ENCODE measurements at places on chromosomes 16 and 17. TPM values are rescaled to one million over a fixed set of nuclear protein-coding genes. Genes with fewer than 3 reads are reported as not detected.

- DNase-seq: peak; percentile 61
Measured at GRCh38 chr17:7548585-7549400, at the start of gene TNFSF12. Gene TNFSF12 (plus strand): TSS chr17:7549058. CDS start chr17:7549154, 96 bp downstream.

DNA sequence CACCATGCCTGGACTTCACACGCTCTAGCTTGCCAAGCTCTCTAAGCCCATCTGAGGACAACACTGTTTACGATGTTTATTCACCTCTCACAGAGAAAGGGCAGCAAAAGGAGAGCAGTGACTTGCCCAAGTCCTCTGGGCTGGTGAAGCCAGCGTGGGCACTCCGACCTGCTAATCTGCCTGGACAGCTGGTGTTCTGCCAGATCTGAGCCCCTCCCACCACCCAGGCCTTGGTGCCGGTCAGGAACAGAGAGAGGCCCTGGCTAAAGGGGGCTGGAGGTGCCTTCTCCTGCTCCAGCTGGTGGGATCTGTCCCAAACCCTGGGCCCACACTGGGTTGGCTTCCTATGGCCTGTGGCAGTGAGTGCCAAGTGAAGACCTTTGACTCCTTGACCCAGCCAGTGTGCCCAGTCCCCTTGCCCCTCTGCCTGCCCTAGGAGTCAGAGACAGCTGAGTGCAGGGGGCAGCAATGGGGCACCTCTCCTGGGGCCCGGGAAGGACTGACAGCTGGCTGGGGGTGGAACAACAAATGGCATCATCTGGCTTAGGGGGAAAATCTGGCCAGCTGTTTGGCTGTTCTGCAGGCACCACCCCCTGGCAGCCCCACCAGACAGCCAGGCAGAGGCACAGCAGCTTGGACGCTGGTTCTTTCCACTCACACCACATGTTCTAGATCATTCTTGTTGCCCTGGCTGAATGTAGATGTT is 1.8 kb upstream of the SLC4A1 start:
- no peak for DNase-seq

DNA sequence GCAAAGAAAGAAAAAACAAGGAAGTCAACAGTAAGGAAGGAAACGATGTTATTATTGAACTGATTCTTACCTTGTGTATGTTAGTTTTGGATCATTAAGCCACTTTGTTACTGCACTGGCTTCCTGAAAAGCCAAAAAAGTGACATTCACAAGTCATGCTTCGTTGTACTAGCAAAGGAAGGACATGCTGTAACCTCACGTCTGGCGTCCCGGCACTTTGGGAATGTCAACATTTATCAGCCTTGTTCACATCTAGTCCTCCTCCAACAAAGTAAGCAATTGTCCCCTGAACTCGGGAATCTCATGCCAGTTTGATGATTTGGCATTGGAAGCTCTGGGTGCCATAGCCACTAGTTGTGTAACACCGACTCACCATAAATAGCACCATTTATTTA is 731 bp upstream of the MKS1 start:
- no peak for DNase-seq

DNA sequence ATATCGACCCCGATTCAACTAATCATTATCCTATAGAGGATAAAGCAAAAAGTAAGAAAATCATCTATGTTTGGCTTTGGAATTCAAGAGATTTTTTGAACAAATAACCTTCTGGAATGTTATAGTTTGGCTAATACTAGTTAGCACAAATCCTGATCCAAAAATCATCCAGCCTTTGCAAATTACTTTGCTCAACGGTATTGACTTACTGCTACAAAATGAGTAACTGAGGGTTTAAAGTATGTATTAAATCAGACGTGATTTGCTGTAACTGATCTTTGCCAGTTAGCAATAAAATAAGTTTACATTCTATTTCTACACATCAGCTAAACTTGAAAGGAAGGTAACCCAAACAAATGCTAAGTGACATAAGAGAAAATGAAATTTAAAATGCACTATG is 6.5 kb downstream of the MED13 start:
- no peak for DNase-seq

- DNase-seq: no peak
Measured at GRCh38 chr17:1022278-1023024, 25.5 kb downstream of the TIMM22 start.

DNA sequence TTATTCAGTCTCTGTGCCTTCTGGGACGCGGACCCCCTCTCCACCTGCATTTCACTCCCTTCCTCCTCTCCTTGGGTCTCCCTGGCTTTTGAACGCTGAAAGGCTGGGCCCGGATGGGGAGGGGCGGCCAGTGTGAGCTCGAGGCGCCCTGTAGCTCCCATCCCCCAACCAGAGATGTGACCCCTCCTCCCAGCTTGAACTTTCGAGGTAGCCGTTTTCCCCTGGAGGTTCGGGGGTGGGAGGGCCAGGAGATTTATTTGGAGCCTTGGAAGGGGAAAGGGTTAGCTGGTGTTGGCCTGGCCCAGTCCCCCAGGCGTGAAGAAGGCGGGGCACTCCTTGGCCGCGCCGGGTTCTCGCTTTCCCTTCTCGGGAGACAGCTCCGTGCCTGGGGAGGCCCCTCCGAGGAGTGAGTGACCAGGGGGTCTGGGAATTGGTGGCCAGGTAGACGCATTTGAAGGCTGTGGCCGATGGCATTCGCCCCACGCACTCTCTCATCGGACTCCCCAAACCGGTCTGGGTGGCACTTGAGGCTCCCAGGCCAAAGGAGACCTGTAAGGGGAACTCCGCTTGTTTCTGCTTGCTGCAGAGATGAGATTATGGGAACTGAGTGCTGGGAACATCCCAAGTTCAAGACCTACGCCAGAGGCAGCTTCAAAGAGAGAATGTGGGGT is 942 bp downstream of the LDAF1 start:
- no peak for DNase-seq

GRCh38 chr16:48687421-48688038 is 77.5 kb upstream of the N4BP1 start:
- DNase-seq: peak; percentile 62

- DNase-seq: no peak
Measured at GRCh38 chr16:84959045-84959576, 52.2 kb downstream of the ZDHHC7 start.

GRCh38 chr17:18954321-18954720 is 2.4 kb downstream of the SLC5A10 start:
- no peak for DNase-seq

DNA sequence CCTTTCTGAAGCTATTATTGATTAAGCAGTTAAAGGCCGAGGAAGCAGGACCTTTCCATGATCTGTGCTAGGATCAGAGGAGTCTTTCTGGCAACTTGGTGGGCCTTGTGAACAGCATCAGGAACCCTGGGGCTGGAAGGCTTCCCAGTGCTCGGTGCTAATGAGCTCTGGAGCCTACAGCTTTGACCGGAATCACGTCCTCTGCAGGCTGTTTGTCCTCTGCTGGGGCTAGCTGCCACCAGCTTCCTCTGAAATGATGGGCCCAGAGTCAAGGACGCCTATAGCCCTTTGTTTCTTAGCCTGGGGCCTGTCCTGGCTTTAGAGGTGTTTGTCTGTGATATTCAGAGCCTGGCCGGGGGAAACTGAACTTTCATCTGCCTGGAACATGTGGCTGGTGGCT is 111.6 kb downstream of the SHISA9 start:
- DNase-seq: no peak

DNA sequence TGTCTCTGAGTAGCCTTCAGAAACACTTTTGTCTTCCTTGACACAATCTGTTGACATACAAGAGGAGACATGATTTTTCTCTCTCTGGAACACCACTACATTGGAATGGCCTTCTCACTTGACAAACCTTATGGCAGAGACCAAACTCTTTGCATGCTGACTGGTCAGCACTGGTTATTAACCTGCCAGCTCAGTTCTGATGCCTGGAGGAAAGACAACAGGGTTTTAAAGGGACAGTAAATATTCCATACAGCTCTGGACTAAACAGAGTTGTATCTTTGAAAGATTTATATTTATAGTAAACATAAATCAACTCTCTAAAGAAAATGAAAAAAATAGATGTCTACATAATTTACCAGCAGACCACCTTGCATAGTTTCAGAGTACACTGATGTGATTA is 1139.1 kb upstream of the CDH8 start:
- no peak for DNase-seq

DNA sequence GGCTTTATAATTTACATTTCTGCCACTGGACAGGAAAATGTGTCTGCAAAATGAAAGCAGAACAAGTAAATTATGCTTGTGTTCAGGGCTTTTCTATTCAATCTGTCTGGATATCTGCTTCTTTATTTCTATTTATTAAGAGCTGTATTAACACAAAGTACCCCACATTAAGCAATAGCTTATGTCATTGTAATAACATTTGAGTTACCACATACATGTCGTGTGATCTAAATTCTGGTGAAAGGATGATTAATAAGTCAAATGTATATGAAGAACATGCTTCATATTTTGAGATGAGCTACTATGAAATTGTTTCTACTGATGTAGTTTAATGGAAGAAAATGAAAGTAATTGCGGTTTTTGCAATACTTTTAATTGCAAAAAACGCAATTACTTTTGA is 238.2 kb downstream of the KCNJ2 start:
- DNase-seq: no peak

- no peak for DNase-seq
Measured at GRCh38 chr16:86089991-86090390, 191.0 kb downstream of the IRF8 start.

GRCh38 chr17:74403512-74404137 is 28.3 kb upstream of the GPRC5C start:
- DNase-seq: no peak

DNA sequence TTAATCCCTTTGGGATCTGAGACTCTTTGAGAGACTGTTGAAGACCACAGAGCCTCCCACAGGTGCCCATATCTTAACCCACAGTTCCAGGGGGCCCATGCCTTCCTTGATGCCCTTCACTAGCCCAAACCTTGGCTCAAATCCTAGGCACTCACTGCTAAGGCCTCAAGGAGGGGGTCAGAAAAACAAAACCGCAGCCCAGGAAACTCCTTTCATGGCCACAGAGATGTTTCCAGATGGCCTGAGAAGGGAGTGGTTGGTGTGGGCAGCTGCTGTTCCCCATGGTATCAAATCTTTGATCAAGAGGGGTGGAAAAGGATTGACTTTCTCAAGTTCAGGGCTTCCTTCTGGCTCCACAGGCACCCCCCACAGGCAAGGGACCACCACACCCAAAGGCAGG is 44.7 kb downstream of the CDH1 start:
- DNase-seq: no peak

DNA sequence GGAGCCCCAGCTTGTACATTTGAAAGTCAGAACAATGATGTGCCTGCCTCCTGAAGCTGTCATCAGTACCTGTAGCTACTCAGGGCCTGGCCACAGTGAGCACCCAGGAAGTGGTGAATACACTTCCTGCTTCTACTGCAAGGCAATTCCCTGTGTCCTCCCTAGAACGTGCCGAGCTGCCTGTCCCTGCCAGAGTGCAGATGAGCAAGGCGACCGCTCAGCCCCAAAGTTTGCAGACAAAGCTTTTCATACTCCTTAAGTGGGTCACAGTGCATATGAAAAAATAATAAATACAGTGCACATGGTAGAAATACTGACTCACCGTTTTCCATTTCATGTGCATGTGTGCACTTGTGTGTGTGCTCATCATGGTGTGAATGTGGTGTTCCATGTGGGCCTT is 77.3 kb downstream of the MPRIP start:
- DNase-seq: no peak

- no peak for DNase-seq
Measured at GRCh38 chr17:62187681-62188080, 122.6 kb upstream of the MED13 start.

The TEKT1 gene
- total RNA-seq: 0.03 TPM

The C16orf95 gene
- total RNA-seq: 18.7 TPM

The FOXL1 gene
- total RNA-seq: 43.2 TPM

The NHERF2 gene
- total RNA-seq: 57.3 TPM

The ARL16 gene
- total RNA-seq: 41.0 TPM

The AATK gene
- not detected for total RNA-seq

The REXO5 gene
- 26.2 TPM for total RNA-seq
